ENCODE measurements at places on chromosomes 2 and 18.
A peak's percentile ranks its signal among the peaks of the same experiment; 100 is the strongest.

DNA sequence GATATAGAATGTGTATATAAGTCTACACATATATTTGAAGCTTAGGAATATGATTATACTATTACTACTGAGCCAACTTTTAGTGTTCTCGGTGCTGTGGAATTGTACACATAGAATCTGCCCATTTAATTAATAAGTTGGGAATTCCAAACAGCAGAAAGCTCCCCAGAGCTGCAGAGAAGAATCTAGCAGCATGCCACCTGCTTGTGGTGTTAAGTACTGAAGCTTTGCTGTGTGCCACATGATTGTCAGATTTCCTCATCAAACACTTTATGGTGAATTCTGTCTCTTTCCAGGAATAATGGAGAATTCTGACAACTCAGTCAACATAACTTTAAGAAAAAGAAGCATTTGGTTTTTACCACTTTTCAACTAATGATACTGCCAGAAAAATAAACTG is 117.8 kb downstream of the WDSUB1 start:
- DNase-seq = no peak

- no peak for DNase-seq
These were observed 54.2 kb upstream of the ID2 start for GRCh38 chr2:8627692-8628085.

DNA sequence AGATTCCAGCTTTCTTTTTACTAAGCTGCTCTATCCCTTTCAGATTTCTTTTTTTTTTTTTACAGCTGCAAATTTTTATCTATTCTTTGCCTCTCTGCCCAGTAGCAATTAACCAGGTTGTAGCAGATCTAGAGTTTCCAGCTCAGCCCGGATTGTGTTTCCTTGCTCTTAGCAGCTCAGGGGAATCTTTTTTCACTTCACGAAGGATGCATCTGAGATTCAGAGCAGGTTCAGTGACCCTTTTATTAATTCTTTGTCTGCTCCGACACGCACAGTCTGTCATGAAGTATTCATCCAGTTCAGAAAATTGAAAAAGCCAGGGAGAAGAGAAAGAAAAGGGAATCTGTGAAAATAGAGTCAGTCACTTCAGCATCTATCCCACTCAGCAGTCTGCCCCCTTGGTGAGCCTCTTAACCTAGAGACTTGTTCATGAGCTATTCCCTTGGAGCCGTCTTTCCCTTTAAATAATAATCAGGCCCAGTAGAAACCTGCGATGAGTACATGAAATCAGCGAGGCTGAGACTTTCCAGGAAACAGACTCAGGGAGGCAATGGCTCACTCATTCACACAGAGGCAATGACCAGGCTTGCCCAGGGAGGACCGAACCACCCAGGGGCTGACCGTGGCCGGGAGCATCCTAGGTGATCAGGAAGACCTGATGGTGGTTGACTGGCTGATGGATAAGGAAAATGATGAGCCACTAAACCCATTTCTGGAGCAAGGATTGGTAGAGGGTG is 103.4 kb upstream of the ITGA6 start:
- DNase-seq = no peak

GRCh38 chr2:158965641-158966040 is 2.8 kb upstream of the TANC1 start:
- DNase-seq = no peak

DNA sequence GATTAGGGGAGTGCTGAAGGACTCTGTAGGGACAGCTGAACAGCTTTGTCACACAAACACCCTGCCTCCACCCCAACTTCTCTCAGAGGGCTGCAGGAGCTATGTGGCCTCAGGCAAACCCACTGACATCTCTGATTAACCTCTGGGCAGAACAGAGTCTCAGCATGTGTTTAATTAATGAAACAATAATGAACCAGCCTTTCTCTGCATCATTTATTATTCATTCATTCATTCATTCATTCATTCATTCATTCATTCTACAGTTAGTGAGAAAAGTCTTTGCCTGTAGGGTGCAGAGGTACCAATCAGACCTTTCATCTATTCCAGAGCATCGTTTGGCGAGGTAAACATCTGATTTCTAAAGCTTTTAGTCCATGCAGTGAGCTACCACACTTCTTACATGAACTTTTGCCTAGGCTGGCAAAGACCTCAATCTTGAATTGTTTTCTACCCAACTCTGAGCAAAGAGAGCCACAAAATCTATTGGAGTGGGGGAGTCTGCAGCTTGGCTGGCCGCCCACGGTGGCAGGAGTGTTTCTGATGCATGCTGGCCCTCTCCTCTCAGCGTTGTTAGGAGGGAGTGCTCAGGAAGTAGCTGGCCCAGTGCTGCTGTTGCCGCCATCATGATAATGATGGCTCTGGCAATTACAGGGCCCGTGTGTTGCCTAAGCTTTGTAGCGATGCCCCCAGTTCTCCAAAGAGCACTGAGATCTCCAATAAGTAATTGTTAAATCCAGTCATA is 198.9 kb downstream of the SMAD7 start:
- DNase-seq = peak; percentile 20

DNA sequence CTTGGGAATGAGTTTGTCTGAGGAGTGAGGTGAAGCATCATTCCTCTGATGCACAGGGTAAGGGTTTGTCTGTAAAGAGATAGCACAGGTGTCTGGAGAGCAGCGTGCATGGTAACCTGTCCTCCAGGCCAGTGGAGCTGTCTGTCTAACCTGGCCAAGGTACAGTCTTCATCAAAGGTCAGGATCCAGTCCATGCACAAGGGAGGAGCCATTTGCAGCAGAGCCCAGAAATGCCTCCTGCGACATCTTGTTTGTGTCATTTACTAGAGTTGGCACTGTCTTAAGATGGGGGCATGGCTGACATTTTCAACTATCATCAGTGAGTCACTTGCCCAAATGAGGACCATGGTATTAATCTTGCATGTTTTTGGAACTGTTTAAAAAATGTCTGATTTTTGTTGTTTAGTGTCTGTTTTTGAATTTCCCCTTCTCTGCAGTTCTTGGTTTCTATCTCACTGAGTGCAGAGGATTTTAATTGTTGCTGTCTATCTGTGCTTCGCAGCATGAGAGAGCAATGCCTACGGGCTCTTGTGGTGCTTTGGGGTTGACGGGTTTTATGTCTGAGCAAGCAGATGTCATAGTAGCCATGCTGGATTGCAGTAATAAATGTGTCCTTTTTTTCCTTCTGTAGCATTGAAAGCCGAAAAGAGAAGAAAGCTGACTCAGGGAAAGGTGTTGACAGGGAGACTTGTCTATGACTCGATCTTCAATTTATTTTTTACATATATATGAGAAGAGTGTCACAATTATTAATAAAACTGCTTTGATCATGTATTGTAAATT is 91.3 kb downstream of the DPP4 start:
- no peak for DNase-seq

DNA sequence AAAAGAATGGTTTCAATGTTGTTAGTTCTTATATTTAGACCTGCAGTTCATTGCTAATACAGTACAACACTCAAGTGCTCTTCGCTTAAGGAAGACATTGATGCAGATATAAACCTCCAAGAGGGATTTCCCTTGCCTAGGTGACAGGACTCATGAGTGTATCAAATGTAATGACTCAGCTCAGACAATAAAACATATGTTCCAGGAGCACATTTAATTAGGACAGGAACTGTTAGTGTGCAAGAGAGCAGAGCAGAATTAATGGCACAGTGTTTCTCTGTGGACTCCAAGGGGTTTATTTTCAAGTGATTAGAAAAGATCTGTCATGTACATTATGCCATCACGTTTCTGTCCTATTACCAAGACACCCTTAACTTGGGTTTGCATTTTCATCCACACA is 375.0 kb downstream of the LRRTM4 start:
- DNase-seq = peak; percentile 80

GRCh38 chr2:12502759-12503158 is 214.0 kb upstream of the TRIB2 start:
- no peak for DNase-seq

DNA sequence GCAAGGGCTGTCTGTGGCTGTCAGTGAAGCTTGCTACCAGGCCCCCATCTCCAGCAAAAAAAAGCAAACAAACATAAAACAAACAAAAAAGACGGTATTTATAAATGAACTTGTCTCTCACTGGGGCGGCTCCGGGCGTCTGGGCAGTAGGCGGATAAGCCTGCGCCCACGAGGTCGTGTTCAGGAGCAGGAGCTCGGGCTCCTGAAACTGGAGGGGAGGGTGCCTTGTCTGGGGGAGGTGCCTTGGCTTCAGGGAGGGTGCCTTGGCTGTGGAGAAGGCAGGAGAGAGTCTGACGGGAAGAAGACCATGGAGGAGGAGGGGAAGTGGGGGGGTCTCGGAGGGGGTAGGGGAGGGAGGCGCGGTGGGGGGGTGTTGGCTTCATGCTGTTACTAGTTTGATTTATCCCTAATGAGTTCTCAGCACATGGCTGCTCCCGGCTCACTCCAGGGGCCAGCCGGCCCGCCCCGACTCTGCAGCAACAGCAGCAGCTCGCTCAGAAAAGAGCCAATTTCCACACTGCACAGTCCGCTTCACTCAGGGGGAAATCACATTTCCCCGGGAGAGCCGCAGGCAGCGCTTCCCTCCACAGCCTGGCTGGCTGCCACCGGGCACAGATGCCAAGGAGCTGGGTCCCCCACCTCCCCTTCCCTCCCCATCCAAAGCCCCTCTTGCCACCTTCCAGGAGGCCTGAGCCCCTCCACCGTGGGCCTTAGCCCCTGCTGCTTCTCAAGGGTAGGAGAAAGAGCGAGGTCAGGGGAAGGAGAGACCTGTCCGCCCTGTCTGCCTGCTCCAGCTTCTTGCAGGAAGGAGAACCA is 38.7 kb downstream of the PSD4 start:
- peak; percentile 33 for DNase-seq

DNA sequence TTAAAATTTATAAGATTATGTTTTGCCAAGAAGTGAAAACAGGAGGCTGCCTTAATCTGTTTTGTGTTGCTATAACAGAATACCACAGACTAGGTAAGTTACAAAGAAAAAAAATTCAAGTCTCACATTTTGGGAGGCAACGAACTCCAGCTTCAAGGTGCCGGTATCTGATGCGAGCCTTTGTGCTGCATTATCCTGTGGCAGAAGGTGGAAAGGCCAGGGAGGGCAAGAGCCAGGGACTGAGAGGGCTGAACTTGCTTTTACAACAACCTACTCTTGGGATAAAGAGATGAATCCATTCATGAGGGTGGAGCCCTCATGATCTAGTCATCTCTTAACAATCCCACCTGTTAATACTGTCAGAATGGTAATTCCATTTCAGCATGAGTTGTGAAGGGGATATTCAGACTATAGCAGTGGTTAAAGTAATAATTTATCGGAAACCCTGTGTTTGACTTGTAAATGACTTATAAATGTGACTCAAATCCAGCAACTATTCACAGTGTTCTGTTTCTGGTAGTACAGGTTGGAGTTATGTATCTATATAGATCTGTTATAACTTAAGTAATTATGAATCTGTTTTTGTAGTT is 3.7 kb downstream of the MTX2 start:
- no peak for DNase-seq

GRCh38 chr2:122300758-122301157 is 545.3 kb downstream of the TSN start:
- DNase-seq = no peak

DNA sequence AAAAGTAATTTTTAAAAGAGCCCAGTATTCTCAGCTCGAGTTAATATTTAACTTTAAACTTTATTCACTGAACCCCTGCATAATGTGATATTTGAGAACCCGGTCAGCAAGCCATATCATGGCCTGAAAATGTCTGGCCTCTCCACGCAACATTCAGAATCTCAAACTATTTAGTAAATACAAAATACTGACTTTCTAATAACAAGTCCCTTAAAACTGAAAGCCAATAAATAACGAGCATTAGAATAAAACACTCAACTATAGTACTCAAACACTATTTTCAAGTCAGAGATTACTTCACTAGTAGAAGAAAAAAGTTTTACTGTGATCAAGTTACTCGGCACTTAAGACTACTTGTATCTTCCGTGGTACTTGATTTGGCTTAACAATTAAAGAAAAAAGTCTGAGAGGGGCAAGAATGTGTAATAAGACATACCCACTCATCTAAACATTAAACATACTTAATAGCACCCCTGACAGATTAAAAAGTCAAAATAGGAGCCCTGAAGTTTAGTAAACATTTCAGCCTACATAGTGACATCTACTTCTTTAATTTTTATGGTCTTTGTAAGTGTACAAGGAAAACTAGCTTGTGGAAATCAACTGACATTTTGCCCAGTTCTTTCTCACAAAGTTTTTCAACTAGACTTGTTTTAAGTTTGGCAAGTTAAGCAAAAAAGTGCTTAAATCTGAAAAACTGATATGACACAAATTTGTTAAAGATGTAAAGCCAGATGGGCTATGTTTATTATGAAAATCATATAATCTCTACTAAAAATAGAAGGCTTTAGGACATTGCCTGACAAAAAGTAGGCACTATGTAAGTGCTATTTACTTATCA is 38.2 kb downstream of the RTN4 start:
- DNase-seq = no peak

GRCh38 chr2:144982481-144982880 is 462.6 kb upstream of the ZEB2 start:
- DNase-seq = no peak

- DNase-seq = no peak
These were observed 367.4 kb upstream of the GULP1 start for GRCh38 chr2:187924293-187924692.

GRCh38 chr2:43472527-43473194 is 123.2 kb downstream of the THADA start:
- DNase-seq = no peak

DNA sequence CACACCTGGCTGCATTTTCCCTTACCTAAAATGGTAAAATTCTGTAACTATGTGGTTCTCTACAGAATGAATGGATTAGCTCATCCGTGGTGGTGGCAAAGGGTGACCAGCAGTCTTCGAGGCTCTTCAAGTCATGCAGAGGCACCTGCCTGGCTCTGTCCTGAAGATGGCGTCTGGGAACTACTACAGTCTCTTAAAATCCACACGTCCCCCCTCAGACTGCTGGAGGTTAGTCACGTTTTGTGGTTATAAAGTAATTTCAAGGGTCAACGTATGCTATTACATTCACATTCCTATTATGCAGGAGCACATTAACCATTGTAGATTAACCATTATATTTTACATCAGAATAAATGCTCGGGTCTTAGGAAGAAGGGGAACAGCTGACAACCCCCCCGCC is 616.7 kb downstream of the GALR1 start:
- no peak for DNase-seq

GRCh38 chr2:196952936-196953335 is 26.4 kb upstream of the PGAP1 start:
- no peak for DNase-seq

GRCh38 chr2:224723586-224724217 is 7.5 kb upstream of the CCDC195 start:
- DNase-seq = no peak

GRCh38 chr18:72555968-72556367 is 11.8 kb upstream of the CBLN2 start:
- DNase-seq = no peak

GRCh38 chr2:74448771-74449170 is 6.1 kb upstream of the INO80B start:
- DNase-seq = no peak

DNA sequence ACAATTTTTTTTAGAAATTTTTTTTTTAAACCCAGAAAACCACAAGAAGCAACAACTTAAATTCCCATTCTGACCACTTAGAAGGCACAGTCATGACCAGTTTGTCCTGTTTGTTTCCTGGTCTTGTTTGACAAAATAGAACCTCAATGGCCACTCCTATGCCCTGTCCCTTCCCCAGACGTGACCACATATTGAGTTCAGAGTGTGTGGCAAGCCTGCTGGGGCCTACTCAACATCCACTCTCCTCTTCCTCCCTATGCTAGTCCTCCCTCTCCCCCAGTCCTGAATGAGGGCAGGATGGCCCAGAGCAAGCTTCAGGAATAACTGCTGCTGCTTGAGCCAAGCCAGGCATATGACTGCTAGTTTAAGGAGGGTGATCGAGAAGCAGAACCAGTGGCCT is 89.6 kb downstream of the PRELID3A start:
- DNase-seq = no peak

All from DMS79 treated with DMSO at 0.1 percent for 48 hours (cell line).